ENCODE measurements at places on chromosomes 2 and 18.
A peak's percentile ranks its signal among the peaks of the same experiment; 100 is the strongest.

DNA sequence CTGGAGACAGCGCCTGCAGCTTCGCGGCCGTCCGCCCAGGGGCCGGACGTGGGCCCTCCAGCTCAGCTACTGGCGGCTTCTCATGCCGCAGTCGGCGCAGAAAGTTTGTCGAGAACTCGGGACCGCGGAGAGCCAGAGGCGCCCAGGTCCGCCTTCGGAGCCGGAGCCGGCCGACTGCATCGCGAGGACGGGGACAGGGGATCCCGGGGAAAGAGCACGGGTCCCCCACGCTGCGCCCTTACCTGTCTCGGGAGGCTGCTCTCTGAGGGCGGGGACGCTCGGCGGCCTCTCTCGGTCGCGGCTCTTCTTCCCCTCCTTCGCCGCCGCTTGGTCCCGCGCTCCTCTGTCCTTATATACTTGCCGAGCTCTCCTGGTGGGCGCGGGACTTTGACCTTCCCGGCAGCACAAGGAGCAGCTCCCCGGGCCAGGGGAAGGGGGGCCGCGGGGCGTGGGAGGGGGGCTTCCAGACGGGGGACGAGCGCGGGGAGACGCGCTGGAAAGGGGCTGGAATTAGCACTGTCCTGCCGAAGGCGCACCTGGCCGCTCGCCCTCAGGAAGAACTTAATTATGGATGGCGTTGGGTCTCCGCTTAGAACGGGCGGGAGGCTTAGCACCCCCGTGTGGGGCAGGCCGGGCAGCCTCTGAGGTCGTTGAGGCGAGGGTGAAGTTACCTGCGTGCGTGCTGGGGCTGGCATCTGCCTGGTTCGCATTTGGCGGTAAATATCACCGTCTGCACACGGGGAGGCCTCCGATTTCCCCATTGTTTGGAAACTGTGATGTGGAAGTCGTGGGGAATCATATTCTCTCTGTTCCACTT is at the start of gene POMC:
Gene POMC, minus strand, starts transcription at position 325 of the 817 bp plus-strand sequence. CDS start 3,808 bp downstream, outside the sequence.
- peak; percentile 81 for DNase-seq

DNA sequence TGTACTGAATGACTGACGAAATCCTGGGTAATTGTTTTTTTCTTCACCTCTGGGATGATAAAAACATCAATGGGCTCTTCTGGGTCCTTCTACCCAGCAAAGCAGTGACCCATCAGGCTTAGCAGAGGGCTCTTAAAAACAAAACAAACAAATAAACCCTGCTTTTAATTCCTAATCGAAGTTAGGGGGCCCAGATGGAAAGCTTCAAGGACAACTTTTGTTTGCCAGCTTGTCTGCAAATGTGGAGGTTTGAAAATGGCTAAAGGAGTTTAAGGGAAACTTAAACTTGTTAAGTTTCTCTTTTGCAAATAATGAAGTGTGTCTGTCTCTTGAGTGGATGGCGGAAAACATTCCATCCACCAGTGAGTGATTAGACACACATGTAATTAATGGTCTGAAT is 327.2 kb downstream of the SATB2 start:
- DNase-seq = no peak

DNA sequence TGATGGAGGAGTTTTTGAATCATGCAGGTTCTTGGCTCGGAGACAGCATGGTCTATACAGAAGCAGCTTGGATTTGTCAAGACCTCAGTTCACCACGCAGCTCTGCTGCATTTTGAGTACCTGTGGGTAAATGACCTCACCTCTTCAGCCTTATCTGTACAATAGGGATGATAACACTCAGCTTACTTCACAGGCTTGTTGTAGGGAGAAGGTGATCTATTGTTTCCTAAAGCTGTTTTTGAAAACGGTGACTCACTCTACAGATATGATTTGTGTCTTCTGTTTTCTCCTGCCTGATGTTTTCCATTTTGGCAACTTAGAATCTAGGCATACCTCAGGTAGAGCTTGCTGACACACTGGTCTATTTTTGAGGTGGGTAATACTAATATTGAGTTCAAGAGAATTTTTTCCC is 80.3 kb downstream of the FMNL2 start:
- peak; percentile 3 for DNase-seq

- DNase-seq = no peak
Measured at GRCh38 chr2:184534986-184535385, 63.3 kb upstream of the ZNF804A start.

- no peak for DNase-seq
Measured at GRCh38 chr18:476251-476664, 24.2 kb downstream of the COLEC12 start.

- no peak for DNase-seq
Measured at GRCh38 chr2:224816816-224817215, 100.7 kb upstream of the CCDC195 start.

- no peak for DNase-seq
Measured at GRCh38 chr2:240433973-240434727, 1.3 kb upstream of the GPC1 start.

- no peak for DNase-seq
Measured at GRCh38 chr18:8049147-8049546, 482.0 kb downstream of the PTPRM start.

DNA sequence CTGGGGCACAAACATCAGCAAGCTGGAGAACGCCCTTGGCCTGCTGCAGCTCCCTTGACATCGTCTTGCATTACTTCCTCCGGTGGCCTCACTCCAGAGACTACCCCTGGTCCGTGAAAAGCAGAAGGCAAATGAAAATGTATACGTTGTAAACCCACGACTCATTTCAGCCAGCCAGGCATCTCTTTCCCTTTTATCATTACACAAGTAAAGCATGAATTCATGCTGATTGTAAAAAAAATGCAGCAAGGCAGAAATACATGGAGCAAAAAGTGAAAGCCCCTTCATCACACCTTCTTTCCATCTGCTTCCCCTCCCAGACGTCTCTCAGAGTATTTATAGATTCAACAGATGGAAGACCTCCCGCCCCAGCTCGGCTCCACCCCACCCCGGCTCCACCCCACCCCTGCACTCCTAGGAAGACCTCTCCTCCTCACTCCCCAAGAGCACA is 41.6 kb upstream of the RALBP1 start:
- DNase-seq = no peak

DNA sequence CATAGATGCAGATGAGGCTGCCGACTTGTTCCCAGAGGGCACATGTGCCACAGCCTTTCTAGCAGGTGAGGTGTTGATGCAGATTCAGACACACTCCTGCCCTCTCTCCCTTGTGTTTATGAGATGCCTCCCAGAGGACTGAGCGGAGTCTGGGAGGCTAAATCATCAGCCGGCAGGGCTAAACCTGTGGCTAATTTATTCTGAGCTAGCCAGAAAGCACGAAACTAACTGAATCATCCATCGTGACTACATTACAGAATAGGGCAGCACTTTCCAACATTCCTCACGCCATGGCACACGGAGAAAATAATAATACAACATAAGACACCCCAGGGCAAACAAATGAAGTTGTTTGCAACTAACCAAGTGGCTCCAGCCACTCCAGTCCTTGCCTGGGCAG is 101.7 kb upstream of the FZD7 start:
- no peak for DNase-seq

GRCh38 chr2:25252291-25253152 is 84.1 kb upstream of the POMC start:
- DNase-seq = peak; percentile 91

DNA sequence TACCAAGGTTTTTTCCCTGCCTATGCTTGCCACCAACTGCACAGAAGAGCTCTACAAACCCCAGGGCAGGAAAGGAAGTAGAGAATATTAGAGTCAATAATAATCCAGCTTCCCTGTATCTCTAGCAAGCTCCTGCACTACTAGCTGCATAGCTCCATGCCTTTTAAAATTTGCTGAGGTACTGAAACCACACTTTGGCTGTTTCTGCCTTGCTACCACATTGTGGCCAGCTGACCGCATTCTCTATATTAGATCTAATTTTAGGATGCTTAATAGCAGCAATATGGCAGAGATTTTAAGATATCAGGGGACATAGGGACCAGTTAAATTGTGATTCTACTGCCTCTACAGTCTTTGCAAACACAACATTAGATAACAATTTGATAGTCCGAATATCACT is 534.6 kb downstream of the MBD2 start:
- no peak for DNase-seq

DNA sequence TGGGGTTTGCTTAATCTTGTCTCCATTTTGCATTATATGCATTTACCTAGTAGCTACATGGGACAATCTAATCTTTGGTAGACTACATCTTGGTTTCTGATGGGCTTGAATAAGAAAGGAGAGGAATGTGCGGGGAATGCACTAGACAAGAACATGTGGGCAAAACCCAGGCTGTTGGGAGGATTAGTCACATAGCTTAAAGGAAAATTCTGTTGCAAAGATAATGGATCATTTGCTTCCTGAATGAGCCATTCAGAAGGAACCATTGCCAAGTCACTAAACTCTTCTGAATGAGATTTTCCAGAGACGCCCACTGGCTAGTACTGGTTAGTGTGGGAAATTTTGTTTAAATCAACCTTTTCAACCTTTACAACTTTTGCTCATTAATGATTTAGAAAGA is 84.8 kb downstream of the OSBPL6 start:
- DNase-seq = no peak

- no peak for DNase-seq
Measured at GRCh38 chr2:106114166-106114565, 79.9 kb downstream of the UXS1 start.

- DNase-seq = no peak
Measured at GRCh38 chr2:63822478-63822877, 19.2 kb upstream of the UGP2 start.

DNA sequence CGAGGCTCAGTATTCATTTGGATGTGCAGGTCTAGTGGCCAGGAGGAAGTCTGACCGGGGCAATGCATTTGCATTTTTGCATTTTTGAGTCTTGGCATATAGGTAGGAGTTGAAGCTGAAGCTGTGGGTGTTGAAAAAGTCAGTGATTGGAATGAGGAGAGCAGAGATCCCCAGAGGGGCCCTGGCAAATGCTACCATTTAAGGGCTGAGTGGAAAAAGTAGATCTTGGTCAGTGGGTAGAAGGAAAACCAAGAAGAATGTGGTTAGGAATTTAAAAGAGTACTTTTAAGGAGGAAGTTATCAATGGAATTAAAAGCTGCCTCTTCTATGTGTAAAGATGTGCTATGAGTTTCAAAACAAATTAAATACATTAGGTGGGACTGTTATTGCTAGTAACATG is 143.0 kb downstream of the ZEB2 start:
- no peak for DNase-seq
